NCI-H1417 treated with DMSO at 0.1 percent for 48 hours (cell line): ENCODE measurements at places on chromosomes 1 and 21.

DNA sequence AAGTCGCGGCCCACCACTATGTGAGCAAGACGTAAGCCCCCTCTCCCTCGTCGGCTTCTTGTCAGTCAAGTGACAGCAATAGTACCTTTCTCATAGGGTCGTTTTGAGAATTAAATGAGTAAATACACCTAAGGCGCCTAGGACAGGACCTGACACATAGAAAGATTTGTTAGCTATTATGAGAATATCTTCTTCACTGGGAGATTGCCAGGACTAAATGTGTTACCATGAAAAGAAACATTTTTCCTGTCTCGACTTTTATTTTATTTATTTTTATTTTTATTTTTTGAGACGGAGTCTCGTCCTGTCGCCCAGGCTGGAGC, 798 bp downstream of the PMF1 start:
- no peak for DNase-seq

GRCh38 chr1:41773144-41773591, 145.6 kb downstream of the HIVEP3 start:
- no peak for DNase-seq

GRCh38 chr1:209318181-209319056, 265.1 kb upstream of the CAMK1G start:
- no peak for DNase-seq

DNA sequence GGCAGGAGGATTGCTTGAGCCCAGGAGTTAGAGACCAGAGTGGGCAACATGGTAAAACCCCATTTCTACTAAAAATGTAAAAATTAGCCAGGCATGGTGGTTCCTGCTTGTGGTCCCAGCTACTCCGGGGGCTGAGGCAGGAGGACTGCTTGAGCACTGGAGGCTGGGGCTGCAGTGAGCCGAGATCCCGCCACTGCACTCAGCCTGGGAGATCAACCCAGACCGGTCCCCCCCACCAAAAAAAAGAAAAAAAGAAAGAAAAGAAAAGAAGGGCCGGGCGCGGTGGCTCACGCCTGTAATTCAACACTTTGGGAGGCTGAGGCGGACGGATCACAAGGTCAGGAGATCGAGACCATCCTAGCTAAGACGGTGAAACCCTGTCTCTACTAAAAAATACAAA, 1.8 kb upstream of the GMEB1 start:
- DNase-seq = no peak

DNA sequence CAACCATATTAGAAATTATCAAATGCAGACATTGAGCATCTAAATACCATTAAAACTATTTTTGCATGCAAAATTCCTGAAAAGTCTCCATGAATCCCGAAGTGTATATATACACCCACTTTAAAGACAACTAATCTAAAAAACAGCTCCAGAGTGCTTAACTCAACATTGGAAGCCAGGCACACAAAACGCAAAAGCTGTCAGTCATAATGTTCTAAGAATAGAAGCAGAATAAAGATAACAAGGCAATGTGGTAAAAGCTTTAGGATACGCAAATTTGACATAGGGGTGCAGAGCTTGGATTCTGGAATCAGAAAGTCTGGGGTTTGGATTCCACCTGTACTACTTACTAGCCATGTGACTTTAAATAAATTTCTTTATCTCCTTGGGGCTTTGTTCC, 62.5 kb downstream of the SMYD3 start:
- DNase-seq = no peak
